ENCODE measurements at places on chromosomes 13 and 19. TPM values are rescaled to one million over a fixed set of nuclear protein-coding genes. Genes with fewer than 3 reads are reported as not detected.
A peak's percentile ranks its signal among the peaks of the same experiment; 100 is the strongest.

GRCh38 chr13:48492470-48493065 is 40.3 kb downstream of the RCBTB2 start:
- DNase-seq, result peak; percentile 87

DNA sequence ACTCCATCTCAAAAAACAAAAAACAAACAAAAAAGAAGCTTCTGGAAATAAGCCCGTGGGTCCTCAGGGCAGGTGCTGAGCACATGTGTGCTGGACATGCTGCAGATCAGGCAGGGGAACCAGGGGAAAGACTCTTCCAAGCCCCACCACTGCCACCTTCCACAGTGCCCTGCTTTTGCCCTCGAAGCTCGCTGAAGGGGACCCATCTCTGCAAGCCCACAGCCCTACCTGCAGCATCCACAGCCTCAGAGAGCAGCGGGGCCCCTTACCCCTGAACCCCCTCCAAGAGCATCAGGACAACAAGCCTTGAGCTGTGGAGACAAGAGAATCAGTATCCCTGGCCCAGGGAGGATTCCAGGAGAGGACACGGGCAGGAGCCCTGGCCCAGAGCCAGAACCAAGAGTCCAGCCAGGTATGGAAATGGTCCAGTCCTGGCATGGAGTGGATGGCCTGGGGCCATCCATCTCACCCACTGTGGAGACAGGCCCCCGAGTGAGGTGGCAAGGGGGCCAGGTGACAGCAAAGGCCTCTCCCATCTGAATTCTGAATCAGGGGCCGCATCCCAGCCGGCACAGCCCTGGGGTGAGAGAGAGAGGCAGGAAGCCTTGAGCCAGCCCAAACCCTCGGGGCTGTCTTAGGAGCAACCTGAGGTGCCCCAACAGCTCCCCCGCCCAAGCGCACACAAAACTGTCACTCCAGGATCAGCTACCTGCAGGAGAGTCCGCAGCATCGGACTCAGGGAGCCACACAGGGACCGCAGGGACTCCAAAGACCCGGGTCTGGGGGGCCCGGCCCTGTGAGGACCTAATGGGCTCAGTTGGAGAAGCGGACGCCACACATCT is 51.8 kb upstream of the TPM4 start:
- no peak for DNase-seq

DNA sequence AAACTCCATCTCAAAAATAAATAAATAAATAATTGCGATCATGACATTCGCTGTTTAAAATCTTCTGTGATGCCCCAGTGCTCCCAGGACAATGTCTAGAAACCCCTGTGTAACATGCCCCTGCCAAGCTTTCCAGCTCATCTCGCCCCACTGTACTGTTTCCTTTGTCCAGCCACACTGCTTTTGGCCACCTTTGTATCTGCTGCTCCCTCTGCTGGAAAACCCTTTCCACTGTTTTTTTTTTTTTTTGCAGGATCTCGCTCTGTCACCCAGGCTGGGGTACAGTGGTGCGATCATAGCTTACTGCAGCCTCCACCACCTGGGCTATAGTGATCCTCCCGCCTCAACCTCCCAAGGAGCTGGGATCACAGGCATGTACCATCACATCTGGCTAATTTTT is 7.5 kb downstream of the PLAUR start:
- no peak for DNase-seq

Gene LRG1
- total RNA-seq, result 0.31 TPM

Gene CAPS
- total RNA-seq, result 6.9 TPM

Gene CBARP
- total RNA-seq, result 9.6 TPM

Gene ANGPTL8
- not detected for total RNA-seq
